ENCODE measurements at places on chromosomes 11 and 22. TPM values are rescaled to one million over a fixed set of nuclear protein-coding genes. Genes with fewer than 3 reads are reported as not detected.

Gene ADAMTS15
- under 0.01 TPM for total RNA-seq

Gene MS4A12
- not detected for total RNA-seq

Gene CAVIN3
- total RNA-seq = 135 TPM

Gene PAK1
- total RNA-seq = 3.9 TPM

Gene OR5AS1
- total RNA-seq = not detected

Gene PGR
- total RNA-seq = under 0.01 TPM

Gene PRRG4
- total RNA-seq = under 0.01 TPM

Gene MMP11
- total RNA-seq = 13.3 TPM

Gene MMP10
- 1.1 TPM for total RNA-seq

Gene CD3D
- not detected for total RNA-seq

Gene BATF2
- 12.3 TPM for total RNA-seq

Gene FBLN1
- total RNA-seq = 14.3 TPM

Gene TSSK2
- total RNA-seq = not detected

Gene CLCF1
- total RNA-seq = 0.61 TPM

Gene CTTN
- total RNA-seq = 337 TPM

Gene C1QTNF5
- total RNA-seq = 82.5 TPM

Gene C11orf97
- not detected for total RNA-seq

Gene PES1
- total RNA-seq = 105 TPM

Gene FERMT3
- 22.2 TPM for total RNA-seq

Gene AGBL2
- total RNA-seq = under 0.01 TPM

Gene SLC25A18
- total RNA-seq = not detected

Gene APIP
- 37.4 TPM for total RNA-seq

Gene KCNA4
- not detected for total RNA-seq

Gene LARGE2
- total RNA-seq = under 0.01 TPM

Gene ACRV1
- not detected for total RNA-seq

Gene VEGFB
- total RNA-seq = 7.6 TPM

Gene OR51I1
- total RNA-seq = not detected

Gene SSTR3
- not detected for total RNA-seq

Gene MRGPRX4
- not detected for total RNA-seq

Gene OR52E8
- not detected for total RNA-seq

Gene GRIK4
- 0.32 TPM for total RNA-seq

Gene JHY
- 1.2 TPM for total RNA-seq

Gene MRPL23
- total RNA-seq = 179 TPM

Gene SYT9
- total RNA-seq = 0.97 TPM

Gene PATE4
- not detected for total RNA-seq

Gene PICK1
- 5.8 TPM for total RNA-seq

Gene CHRM4
- total RNA-seq = under 0.01 TPM

Gene CNTN5
- not detected for total RNA-seq

Gene DEUP1
- total RNA-seq = not detected

Gene SPI1
- total RNA-seq = not detected

Gene CEND1
- not detected for total RNA-seq

Gene VPS51
- total RNA-seq = 195 TPM

Gene SHANK2
- total RNA-seq = not detected

Gene NECTIN1
- total RNA-seq = 5.2 TPM

Gene RASGRP2
- total RNA-seq = 0.46 TPM

Gene MMP8
- total RNA-seq = not detected

Gene DKK3
- total RNA-seq = 223 TPM

Gene OR2AG2
- under 0.01 TPM for total RNA-seq

Gene OOSP1
- not detected for total RNA-seq

Gene OR2AT4
- total RNA-seq = not detected

Gene GGT5
- total RNA-seq = 1.4 TPM

Gene RHOD
- 6.2 TPM for total RNA-seq

Gene CCDC87
- 0.15 TPM for total RNA-seq
